ENCODE measurements at places on chromosomes 13 and 19. TPM values are rescaled to one million over a fixed set of nuclear protein-coding genes. Genes with fewer than 3 reads are reported as not detected.

Gene CDX2
- total RNA-seq, result not detected

Gene HSPB6
- total RNA-seq, result 66.8 TPM

Gene AMH
- total RNA-seq, result under 0.01 TPM

Gene CALR3
- total RNA-seq, result 0.56 TPM

Gene ITM2B
- total RNA-seq, result 514 TPM

Gene JSRP1
- 3.2 TPM for total RNA-seq

Gene ZNF83
- 22.2 TPM for total RNA-seq

Gene ZNF585A
- total RNA-seq, result 11.6 TPM

Gene DLEU7
- total RNA-seq, result not detected

Gene DZIP1
- 30.3 TPM for total RNA-seq

Gene KLK6
- not detected for total RNA-seq

Gene PODNL1
- 1.7 TPM for total RNA-seq

Gene SIGLEC7
- not detected for total RNA-seq

Gene RFPL4A
- not detected for total RNA-seq

Gene PPFIA3
- total RNA-seq, result 2.1 TPM

Gene MEIOSIN
- total RNA-seq, result 0.13 TPM

Gene MCEMP1
- not detected for total RNA-seq

Gene PLPP2
- total RNA-seq, result 14.2 TPM

Gene NBEA
- 1.9 TPM for total RNA-seq

Gene BEST2
- total RNA-seq, result 1.8 TPM

Gene CEACAM3
- total RNA-seq, result not detected

Gene SERTM1
- not detected for total RNA-seq

Gene FAM216B
- 0.16 TPM for total RNA-seq

Gene PSG11
- total RNA-seq, result not detected

Gene KLHL1
- total RNA-seq, result 0.91 TPM

Gene UQCRFS1
- total RNA-seq, result 42.0 TPM

Gene CBARP
- total RNA-seq, result 4.5 TPM

Gene ZNF8
- total RNA-seq, result 4.8 TPM

Gene S1PR4
- not detected for total RNA-seq

Gene KIR2DL4
- not detected for total RNA-seq

Gene OR10H2
- total RNA-seq, result not detected

Gene SBSN
- not detected for total RNA-seq

Gene FCAR
- total RNA-seq, result not detected

Gene ZNF235
- total RNA-seq, result 4.0 TPM

Gene IZUMO2
- not detected for total RNA-seq

Gene ZNF440
- 2.3 TPM for total RNA-seq

Gene KLK12
- total RNA-seq, result not detected

Gene CEACAM16
- total RNA-seq, result not detected

Gene ZNF726
- total RNA-seq, result 2.2 TPM

Gene EBI3
- total RNA-seq, result 0.39 TPM

Gene SIGLEC5
- total RNA-seq, result not detected

Gene CCDC122
- 8.3 TPM for total RNA-seq

Gene VAV1
- 1.0 TPM for total RNA-seq

Gene ZNF850
- 3.0 TPM for total RNA-seq

Gene KCNJ14
- 0.88 TPM for total RNA-seq

Gene ATP1A3
- 0.13 TPM for total RNA-seq

Gene CCDC159
- total RNA-seq, result 9.4 TPM

Gene SOX1
- not detected for total RNA-seq

Gene PSG6
- total RNA-seq, result not detected
